Suppressor macrophage treated with lipopolysaccharide for 4 hours (primary cell): ENCODE measurements at places on chromosomes 4 and X.
A peak's percentile ranks its signal among the peaks of the same experiment; 100 is the strongest.

DNA sequence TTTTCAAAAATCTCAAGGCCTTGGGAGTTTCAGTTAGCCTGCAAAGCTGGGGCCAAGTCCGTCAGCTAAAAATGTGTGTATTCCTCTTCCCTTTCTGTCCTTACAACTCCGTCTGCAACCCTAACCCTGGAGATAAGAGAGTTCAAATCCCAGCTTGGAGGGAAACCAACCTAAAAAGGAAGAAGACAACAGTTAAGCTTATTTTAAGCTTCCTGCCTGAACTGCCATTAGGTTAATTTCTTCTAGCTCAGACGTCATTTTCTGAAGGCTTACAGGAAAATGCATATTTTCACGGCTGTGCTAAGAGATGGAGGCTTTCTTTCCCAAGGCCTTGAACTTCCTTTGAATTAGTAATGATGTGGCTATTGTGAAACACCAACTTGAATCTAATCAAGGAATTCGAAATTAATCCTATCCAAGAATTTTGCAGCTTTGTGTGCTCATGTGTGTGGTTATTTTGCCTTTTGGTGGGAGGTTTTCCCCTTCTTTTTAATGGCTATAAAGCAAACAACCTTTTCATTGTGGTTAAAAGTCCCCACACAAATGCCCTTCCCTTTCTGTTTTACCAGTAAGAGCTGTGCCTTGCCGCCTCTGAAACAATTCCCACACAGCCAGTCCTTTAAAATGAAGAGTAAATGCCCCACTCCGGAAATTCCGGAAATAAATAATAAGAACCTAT, 103.5 kb downstream of the IRF2 start:
- DNase-seq = peak; percentile 66

GRCh38 chrX:63934791-63935190, 149.8 kb upstream of the ARHGEF9 start:
- no peak for DNase-seq

DNA sequence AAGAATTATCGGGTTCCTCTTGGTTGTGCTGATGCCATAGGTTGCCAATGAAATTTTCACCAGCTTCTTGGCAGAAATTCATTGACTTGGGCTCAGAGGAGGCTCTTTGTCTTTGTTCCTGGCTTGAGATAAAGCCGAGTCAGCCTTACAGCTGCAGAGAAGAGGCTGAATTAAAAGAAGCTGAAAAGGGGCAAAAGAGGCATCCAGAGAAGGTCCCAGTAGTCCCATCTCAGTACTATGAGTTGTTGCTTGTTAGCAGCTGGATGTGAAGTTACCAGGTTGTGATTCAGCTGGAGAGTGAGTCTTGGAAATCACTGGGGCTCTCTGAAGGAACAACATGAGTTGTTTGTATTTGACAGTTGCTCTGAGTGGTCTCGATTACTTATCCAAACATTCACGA, 59.7 kb downstream of the SMAD1 start:
- DNase-seq = no peak

DNA sequence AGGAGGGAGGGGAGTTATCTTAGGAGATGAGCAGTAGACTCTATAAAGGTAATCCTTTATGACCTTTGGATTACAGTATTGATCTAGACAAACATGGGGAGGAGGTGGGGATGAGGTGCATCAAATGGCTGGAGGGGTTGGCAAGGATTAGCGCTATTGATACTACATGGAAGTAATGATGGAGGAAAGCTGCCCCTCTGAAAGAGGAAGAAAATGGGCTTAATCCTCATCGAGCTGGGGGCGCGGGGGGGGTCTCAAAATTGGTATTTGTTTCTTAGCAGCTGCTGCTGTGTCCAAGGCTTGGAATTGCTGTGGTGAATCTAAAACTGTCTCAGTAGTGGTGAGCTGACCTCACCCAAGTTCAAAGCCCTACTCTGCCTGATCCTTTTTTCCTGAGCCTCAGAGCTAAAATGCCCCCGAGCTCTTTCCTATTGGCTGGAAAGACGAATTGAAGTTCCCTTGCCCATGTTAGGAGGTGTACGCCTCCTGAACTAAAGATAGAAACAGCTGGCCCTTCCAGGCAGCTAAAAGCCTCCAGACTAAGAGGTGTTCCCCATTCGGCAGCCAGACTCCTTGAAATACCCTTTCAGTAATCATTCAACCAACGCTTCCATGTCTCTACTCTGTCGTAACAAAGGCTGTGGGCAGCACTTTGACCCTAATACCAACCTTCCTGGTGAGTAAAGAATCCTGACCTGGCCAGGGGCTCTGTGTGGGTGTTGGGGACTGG, at the start of gene ITGB1BP2:
Gene ITGB1BP2 (plus strand): TSS at position 556 of the 730 bp plus-strand sequence. CDS start 57 bp downstream, at position 613.
- DNase-seq = peak; percentile 3

DNA sequence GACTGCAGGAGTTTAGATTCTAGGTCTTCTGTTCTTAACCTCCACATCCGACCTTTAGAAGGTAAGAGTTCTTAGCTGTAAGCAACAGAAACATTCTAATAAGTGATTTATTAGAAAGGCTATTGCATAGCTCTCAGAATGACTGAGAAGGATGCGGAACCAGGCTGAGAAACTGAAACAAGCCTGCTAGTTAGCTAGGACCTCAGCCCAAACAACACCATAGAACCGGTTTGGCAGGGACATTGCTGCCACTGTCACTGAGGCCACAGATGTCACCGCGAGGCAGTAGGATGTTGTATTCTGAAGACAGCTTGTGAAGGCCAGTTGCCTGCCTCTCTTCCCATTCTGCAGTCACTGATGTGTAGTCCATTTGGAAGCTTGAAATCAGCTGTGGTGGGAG, 160.0 kb upstream of the ARX start:
- no peak for DNase-seq

- DNase-seq = peak; percentile 66
These were observed 10.5 kb downstream of the PPAT start for GRCh38 chr4:56424697-56425514.

DNA sequence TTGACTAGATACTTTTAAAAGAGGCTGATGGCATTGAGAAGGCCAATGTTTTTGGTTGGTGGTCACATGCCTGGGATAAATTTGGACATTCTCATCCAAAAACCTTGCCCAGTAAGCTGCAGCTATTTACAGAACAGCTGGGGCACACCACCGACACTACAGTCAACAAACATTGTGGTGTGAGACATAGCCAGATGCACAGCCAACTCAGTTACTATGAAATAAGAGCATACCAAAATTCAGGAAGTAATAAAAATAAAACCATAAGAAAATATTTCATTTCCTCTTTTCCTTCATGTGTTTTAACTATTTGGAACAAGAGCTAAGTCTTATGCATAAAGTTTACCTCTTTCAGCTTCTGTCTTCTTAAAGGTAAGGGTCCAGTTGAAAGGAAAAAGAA, 8.8 kb downstream of the PPM1K start:
- DNase-seq = peak; percentile 69

DNA sequence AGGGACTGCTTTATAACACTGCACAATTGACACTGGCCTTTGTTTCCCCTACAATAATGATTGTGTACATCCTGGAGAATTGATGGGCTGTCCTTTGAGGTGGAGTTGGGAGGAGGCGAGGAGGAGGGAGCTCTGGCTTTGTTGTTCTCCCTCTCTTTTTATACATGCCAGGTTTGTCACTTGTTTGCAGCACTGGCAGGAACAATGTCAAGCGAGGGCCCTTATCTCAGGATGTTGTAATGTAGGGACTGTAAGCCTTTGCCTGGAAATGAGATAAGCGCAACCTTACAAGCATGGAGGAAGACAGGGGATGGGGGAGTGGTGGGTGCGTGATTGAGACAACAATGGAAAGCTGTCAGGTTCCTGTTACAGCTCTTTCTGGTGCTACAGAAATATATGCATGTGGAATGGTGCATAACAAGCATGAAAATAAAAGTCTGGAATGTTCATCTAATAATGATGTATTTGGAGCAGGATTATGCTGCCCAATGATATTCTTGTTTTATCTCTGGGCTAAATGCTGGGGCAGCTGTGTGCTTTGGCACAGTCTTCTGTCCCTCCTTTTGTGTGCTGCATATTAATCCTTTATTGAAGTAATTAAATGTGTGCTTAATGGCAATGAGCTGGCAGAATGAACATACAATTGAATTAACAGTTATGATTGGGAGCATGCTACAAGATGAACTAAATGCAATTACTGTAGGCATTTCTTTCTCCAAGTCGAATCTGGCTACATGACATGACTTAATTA, 294.4 kb downstream of the GPAT3 start:
- DNase-seq = no peak

DNA sequence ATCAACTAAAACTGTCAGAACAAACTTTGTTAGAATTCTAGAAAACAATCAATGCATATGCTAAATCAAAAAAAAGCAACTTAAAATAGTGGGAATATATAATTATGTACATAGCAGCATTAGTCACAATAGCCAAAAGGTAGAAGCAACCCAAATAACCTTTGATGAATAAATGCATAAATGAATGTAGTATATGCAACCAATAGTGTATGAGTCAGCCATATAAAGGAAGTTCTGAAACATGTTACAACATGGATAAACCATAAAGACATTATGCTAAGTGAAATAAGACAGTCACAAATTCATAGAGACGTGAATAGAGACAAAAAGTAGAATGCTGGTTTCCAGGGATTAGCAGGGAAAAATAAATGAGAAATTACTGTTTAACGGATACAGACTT, 762.8 kb upstream of the INTU start:
- DNase-seq = no peak

DNA sequence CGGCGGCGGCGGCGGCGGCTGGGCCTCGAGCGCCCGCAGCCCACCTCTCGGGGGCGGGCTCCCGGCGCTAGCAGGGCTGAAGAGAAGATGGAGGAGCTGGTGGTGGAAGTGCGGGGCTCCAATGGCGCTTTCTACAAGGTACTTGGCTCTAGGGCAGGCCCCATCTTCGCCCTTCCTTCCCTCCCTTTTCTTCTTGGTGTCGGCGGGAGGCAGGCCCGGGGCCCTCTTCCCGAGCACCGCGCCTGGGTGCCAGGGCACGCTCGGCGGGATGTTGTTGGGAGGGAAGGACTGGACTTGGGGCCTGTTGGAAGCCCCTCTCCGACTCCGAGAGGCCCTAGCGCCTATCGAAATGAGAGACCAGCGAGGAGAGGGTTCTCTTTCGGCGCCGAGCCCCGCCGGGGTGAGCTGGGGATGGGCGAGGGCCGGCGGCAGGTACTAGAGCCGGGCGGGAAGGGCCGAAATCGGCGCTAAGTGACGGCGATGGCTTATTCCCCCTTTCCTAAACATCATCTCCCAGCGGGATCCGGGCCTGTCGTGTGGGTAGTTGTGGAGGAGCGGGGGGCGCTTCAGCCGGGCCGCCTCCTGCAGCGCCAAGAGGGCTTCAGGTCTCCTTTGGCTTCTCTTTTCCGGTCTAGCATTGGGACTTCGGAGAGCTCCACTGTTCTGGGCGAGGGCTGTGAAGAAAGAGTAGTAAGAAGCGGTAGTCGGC, 528 bp downstream of the FMR1 start:
- DNase-seq = peak; percentile 51

DNA sequence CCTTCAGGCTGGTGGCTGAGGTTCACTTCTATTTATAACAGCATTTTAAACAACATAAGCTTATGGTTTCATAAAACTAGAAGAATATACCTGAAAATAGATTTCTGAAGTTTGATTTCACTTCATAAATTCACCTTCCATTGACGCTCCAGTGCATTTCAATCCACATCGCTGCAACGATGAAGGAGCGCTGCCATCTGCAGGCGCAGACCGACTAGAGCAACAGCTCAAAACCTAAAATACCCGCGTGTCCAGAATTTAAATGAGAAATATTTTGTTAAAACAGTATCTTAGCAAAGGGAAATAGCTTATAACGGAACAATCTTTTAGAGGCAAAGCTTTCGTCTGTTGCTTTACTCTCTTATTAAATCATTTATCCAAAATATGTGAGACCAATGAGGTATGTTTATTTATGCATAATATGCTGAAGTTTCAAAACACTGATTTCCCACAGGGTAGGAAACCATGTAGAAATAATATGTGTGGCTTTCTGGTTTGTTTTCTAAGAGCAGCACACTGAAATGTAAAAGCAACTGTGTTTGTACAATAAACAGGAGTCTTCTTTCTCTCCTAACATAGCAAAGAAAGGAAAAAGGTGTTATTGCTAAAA, 816.4 kb upstream of the FRG1 start:
- no peak for DNase-seq

GRCh38 chr4:121278811-121279368, 101.9 kb downstream of the QRFPR start:
- DNase-seq = no peak

GRCh38 chr4:11773798-11774197, 345.1 kb upstream of the HS3ST1 start:
- DNase-seq = no peak

GRCh38 chr4:115293093-115293462, 179.7 kb upstream of the NDST4 start:
- DNase-seq = no peak

GRCh38 chrX:151687635-151688034, 7.6 kb upstream of the PRRG3 start:
- no peak for DNase-seq

DNA sequence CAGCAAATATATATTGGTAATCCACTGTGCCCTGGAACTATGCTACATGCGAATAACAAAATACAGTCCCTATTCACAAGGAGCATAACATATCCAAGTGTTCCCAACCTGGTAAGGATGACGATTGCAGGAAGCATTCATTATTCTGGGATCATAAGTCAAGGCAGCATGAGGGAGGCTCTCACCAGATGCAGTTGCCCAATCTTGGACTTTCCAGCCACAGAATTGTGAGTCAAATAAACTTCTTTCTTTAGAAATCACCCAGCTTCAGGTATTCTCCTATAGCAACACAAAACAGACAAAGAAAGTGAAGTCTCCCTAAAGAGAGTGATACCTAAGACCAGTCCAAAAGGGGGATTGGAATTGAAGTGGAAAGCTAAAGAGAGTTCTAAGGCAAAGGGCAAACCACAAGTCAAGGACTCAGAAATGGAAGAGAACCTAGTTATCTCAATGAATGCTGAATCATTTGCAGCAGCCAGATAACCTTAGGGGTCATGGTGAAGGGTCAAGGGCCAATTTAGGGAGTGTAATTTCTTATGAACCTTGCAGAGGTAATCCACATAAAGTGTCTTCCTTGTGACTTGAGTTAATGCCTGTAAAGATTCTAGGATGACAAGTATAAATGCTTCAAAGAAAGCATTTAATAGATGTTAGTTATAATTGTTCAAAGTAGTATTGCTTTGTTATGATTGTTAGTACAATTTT, 103.1 kb upstream of the PCDH7 start:
- no peak for DNase-seq

DNA sequence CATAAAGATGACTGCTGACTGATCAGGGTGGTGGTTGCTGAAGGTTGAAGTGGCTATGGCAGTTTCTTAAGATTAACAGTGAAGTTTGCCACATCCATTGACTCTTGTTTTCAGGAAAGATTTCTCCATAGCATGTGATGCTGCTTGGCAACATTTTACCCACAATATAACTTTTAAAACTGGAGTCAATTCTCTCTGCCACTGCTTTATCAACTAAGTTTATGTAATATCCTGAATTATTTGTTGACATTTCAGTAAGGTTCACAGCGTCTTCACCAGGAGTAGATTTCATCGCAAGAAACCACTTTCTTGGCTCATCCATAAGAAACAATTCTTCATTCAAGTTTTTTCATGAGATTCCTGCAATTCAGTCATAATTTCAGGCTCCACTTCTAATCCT, 166.5 kb upstream of the SPRY1 start:
- no peak for DNase-seq

GRCh38 chr4:97142893-97143292, 1000.4 kb downstream of the STPG2 start:
- DNase-seq = no peak
